MCF 10A (cell line): ENCODE measurements at places on chromosomes 12 and 14. TPM values are rescaled to one million over a fixed set of nuclear protein-coding genes. Genes with fewer than 3 reads are reported as not detected.

- H3K4me1 ChIP-seq = peaks cover 5% of the 10 kb centered on the region
- DNase-seq = no peak
- H3K27ac ChIP-seq = no peak overlapping the region
- H3K27me3 ChIP-seq = no peaks in the 10 kb centered on the region
- H3K4me3 ChIP-seq = no peak overlapping the region
- H3K36me3 ChIP-seq = no peaks in the 10 kb centered on the region
Observed at GRCh38 chr14:101177301-101177971, 273.9 kb upstream of the RTL1 start.

DNA sequence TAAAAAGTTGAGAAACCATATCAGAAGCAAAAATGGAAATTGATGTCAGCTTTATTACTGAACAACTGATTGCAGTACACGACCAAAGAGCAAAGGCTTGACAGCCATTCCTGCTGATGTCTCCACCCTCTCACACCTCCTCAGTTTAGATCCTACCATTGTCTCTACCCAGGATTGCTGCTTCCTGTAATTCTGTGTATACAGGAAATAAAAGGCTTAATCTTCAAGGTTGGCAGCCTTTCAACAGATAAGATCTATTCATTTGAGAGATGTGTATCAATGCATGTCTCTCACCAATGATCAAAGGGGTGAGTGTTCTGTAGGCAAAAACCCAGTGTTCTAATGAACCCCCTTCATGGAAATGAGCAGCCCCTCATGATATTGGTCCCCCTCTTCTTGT lies 27.0 kb downstream of the SLCO1C1 start:
- no peaks in the 10 kb centered on the region for H3K36me3 ChIP-seq
- DNase-seq = no peak
- no peaks in the 10 kb centered on the region for H3K27me3 ChIP-seq

Gene RNF31
- total RNA-seq = 62.2 and 67.4 TPM in 2 replicates

- H3K36me3 ChIP-seq = no peaks in the 10 kb centered on the region
- DNase-seq = peak; percentile 8
- H3K27me3 ChIP-seq = peaks cover 10% of the 10 kb centered on the region
- peaks cover 18% of the 10 kb centered on the region for H3K4me1 ChIP-seq
Observed at GRCh38 chr12:26122061-26122680, 2.7 kb downstream of the BHLHE41 start.

Gene CMA1
- not detected in 2 replicates for total RNA-seq

Gene PLEK2
- 22.4 and 39.9 TPM in 2 replicates for total RNA-seq

GRCh38 chr12:26691234-26691970 lies 141.6 kb downstream of the ITPR2 start:
- peak overlapping the region; percentile 47 for H3K4me3 ChIP-seq
- DNase-seq = peak; percentile 96
- peaks cover 31% of the 10 kb centered on the region for H3K4me1 ChIP-seq
- H3K27me3 ChIP-seq = no peaks in the 10 kb centered on the region

DNA sequence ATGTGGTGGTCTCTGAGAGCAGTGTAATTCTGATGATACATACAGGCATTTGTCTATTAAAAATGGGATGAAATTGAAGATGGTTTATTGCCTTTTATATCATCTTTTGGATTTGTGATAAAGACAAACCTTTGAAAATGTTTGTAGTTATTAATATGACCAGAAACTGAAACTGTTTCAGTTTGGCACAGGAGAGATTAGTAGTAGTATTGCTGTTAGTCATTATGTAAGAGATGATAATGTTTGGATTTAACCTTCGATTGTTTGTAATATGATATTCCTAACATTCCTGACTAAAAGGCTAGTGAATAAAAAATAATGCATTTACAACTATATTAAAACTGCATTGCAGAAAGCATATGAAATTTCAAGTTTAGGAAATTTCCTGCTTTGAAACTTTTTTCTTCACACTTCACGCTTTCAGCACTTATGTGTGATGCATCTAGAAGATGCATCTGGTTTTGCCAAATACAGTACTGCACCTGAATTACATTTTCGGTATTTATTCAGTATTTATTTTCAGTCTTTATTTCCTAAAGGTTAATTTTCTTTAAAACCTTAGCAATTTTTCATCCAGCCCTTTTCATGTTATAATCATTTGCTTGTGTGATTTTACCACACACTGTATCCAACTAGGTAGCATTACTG lies 25.5 kb downstream of the ADIPOR2 start:
- H3K4me3 ChIP-seq = no peak overlapping the region
- H3K27ac ChIP-seq = no peak overlapping the region
- H3K36me3 ChIP-seq = peaks cover 26% of the 10 kb centered on the region

Gene GNB3
- 0.47 TPM in 1 of 2 replicates, not detected in the other for total RNA-seq

Gene RNASE7
- total RNA-seq = 10.9 and 11.8 TPM in 2 replicates

DNA sequence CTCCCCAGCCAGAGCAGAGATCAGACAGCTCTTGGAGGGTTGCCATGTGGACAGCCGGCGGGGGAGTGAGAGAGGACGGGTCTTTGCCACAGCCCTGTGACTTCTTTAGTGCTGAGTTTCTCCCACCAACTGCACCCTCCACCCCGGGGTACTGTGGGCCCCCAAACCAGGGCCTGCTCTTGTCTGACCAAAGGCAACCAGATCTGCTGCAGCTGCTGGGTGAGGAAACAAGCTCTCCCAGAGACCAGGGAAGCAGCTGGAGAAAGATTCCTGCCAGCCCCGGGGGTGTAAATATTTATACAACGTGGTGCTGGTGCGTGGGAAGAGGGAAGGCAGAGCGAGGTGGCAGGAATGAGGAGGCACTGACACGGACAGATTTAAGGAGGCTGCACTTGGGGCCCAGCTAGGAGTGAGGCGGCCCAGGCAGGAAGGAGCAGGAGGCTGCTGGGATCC lies 14.3 kb upstream of the ZFP36L1 start:
- DNase-seq = peak; percentile 65
- H3K27ac ChIP-seq = peak overlapping the region; percentile 84
- no peak overlapping the region for H3K4me3 ChIP-seq
- H3K4me1 ChIP-seq = peaks cover 11% of the 10 kb centered on the region
- H3K36me3 ChIP-seq = peaks cover 6% of the 10 kb centered on the region
- H3K27me3 ChIP-seq = no peaks in the 10 kb centered on the region

GRCh38 chr14:89429199-89430181 lies 12.5 kb upstream of the FOXN3 start:
- no peak for DNase-seq
- no peaks in the 10 kb centered on the region for H3K27me3 ChIP-seq
- peaks cover 35% of the 10 kb centered on the region for H3K4me1 ChIP-seq
- H3K4me3 ChIP-seq = peak overlapping the region; percentile 56

GRCh38 chr14:100804558-100805309 lies 21.2 kb upstream of the MEG3 start:
- H3K4me3 ChIP-seq = no peak overlapping the region
- H3K27me3 ChIP-seq = peaks cover 23% of the 10 kb centered on the region
- no peaks in the 10 kb centered on the region for H3K4me1 ChIP-seq
- no peak overlapping the region for H3K27ac ChIP-seq
- H3K36me3 ChIP-seq = no peaks in the 10 kb centered on the region

GRCh38 chr12:71524626-71525025 lies 85.0 kb downstream of the LGR5 start:
- H3K36me3 ChIP-seq = no peaks in the 10 kb centered on the region
- H3K27ac ChIP-seq = no peak overlapping the region
- no peak overlapping the region for H3K4me3 ChIP-seq
- no peak for DNase-seq
- H3K4me1 ChIP-seq = no peaks in the 10 kb centered on the region

GRCh38 chr14:40122968-40123648 lies 690.9 kb upstream of the FBXO33 start:
- H3K36me3 ChIP-seq = no peaks in the 10 kb centered on the region
- no peaks in the 10 kb centered on the region for H3K27me3 ChIP-seq
- peaks cover 6% of the 10 kb centered on the region for H3K4me1 ChIP-seq
- H3K4me3 ChIP-seq = no peak overlapping the region
- DNase-seq = peak; percentile 17

DNA sequence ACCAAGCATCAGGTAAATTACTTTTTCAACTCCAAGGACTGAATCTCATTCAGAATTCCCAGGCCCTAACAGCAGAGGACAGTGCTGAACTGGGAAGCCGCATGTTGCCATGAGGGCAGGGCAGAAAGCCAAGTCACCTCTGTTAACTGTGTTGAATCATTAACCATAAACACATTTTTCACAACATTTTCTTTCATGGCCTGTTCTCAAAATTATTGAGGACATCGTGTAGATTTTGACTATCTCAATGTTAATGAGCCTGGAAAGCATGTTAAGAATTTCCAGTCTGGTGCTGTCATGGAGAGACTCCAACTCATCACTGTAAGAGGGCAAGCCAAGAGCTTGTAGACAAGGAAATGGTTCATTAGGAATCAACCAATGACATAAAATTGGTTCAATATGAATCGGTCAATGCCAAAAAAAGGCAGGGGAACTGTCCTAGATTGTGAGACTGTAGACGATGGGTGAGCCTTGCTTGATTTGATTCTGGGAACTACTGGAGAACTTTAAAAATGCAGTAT lies 33.7 kb downstream of the CPM start:
- H3K4me3 ChIP-seq = no peak overlapping the region
- peak; percentile 84 for DNase-seq
- no peaks in the 10 kb centered on the region for H3K36me3 ChIP-seq
- H3K4me1 ChIP-seq = peaks cover 8% of the 10 kb centered on the region
- no peaks in the 10 kb centered on the region for H3K27me3 ChIP-seq
- peak overlapping the region; percentile 72 for H3K27ac ChIP-seq

DNA sequence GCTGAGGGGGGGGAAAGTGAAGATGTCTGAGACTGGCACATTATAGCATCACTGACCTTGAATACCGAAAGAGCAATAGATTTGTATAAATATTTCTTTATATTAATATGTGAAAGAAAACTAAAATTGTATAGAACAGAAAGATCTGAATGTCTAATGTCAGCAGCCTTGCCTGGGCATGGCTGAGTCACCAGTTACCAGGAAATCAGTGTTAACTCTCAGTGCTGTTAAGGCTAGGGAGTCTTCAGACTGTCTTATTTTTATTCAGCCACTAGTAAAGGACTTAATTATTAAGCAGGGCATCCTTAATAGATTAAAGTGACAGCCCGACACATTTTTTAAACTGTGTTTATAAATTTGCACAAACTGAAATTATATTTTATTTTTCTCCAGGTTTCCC lies 122.9 kb upstream of the AEBP2 start:
- H3K27me3 ChIP-seq = no peaks in the 10 kb centered on the region
- H3K4me3 ChIP-seq = no peak overlapping the region
- no peak overlapping the region for H3K27ac ChIP-seq
- H3K36me3 ChIP-seq = no peaks in the 10 kb centered on the region

DNA sequence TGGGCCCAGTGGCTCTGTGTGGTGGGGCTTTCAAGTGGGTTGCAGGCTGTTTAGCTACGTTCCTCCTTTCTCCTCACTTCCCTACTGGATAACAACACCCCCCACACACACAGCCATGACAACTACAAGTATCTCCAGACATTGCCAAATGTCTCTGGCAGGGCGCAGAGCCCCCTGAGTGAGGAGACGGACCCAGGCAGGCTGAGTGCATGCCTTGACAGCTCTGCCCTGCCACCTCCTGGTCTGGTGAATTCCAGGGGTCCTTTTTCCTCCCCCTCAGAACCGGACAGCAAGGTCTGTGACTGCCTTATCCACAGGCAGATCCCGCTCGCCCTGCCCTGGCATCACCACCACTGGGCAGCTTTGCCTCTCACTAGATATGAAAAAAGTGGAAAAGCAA lies 276.5 kb downstream of the TMEM132C start:
- no peak overlapping the region for H3K4me3 ChIP-seq
- H3K27ac ChIP-seq = no peak overlapping the region

DNA sequence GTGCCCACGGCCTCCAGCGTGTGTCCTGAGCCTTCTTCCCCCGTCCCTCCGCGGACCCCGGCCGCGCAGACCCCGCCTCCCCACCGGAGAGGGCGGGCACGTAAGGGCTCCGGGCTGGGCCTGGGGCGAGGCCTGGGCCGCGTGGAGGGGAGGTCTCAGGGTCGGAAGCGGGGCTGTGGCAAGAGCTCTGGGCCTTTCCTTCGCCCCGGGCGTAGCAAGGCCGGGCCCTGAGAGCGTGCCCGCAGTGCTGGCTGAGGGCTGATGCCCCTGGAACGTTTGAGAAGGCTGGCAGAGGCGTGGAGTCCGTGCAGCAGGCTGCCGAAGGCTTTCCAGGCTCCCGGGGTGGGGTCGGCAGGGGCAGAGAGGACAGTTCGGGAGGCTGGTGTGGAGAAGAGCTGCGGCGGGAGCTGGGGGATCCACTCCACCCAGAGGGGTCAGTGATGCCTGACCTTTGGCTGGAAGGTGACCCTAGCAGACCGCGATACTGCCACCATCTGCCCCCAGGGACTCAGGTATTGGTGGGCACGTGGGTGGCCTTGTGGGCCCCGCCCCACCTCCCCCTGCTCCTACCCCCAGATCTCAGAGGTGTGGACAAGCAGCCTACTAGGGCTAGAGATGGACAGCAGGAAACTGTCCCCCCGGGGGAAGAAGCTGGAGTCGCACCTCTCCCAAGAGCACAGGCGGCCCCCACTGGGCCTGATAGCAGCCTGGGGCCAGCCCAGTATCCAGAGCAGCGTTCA lies 558 bp downstream of the TEX22 start:
- peaks cover 29% of the 10 kb centered on the region for H3K36me3 ChIP-seq
- peak overlapping the region; percentile 63 for H3K27ac ChIP-seq

DNA sequence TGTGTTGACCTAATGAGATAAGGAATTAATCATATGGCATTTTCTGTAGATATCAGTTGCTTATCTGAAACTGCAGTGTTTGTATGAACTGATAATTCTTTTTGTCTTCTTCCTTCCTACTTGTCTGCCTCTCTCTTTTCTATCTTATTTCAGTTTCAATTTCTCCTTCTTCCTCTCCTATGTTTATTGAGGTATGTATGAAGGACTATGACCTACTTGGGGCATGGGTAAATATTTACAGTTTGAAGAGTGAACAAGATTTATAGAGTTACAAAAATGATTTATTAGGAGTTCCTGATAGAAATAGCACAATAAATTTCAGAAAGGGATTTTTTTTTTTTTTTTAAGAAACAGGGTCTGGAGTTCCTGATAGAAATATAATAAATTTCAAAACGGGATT lies 88.7 kb upstream of the MUCL1 start:
- H3K4me1 ChIP-seq = no peaks in the 10 kb centered on the region
- no peak for DNase-seq
- no peak overlapping the region for H3K27ac ChIP-seq
- H3K4me3 ChIP-seq = no peak overlapping the region
- no peaks in the 10 kb centered on the region for H3K36me3 ChIP-seq

Gene PNP
- total RNA-seq = 56.0 and 63.9 TPM in 2 replicates

DNA sequence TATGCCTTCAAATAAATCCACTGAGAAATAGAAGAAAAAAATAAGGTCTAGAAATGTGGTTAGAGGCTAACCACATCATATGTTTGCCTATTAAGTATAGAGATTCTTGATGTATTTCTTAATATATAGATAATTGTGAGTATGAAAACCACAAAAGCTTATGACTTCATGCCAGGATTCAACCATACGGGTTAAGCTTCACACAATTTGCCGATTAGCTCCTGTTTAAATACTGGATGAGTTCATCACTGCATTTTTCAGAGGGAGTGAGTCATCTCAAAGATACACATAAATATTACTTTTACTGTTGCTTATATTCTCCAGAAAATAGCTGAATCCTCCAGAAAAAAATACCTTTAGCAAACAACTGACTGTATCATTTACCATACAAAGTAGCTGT lies 79.6 kb downstream of the RPL10L start:
- no peak overlapping the region for H3K27ac ChIP-seq
- H3K4me1 ChIP-seq = no peaks in the 10 kb centered on the region
- H3K4me3 ChIP-seq = no peak overlapping the region

Gene DNAJC22
- total RNA-seq = 0.25 and 0.33 TPM in 2 replicates
